Mesothelial cell of epicardium (in vitro differentiated cells): ENCODE measurements at places on chromosomes 6 and 20.

DNA sequence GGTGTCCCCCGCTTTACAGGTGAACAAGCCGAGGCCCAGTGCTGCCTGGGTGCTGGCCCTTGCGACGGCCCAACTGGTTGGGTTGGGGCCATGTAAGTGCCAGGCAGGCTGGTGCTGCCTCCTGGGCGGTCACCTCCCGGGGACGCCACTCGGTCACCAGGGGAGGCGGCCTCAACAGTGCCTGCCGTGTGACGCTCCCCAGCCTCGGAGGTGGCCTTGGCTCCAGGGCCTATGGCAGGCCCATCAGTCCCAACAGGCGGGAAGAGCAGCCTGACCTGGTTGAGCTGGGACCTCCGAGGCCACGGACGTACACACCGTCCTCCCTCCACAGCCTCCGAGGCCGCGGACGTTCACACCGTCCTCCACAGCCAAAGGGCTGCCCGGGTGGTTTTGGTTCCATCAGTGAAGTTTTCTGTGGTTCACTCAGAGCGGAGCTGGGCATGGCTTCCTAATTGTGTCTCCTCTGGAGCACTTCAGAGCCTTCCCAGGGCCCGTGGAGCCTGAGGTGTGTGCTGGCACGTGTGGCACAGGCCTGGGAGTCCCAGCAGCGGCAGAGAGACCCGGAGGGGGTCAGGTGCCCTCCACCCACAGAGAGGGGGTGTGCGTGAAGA lies 19.3 kb upstream of the SLCO4A1 start:
- DNase-seq: no peak

DNA sequence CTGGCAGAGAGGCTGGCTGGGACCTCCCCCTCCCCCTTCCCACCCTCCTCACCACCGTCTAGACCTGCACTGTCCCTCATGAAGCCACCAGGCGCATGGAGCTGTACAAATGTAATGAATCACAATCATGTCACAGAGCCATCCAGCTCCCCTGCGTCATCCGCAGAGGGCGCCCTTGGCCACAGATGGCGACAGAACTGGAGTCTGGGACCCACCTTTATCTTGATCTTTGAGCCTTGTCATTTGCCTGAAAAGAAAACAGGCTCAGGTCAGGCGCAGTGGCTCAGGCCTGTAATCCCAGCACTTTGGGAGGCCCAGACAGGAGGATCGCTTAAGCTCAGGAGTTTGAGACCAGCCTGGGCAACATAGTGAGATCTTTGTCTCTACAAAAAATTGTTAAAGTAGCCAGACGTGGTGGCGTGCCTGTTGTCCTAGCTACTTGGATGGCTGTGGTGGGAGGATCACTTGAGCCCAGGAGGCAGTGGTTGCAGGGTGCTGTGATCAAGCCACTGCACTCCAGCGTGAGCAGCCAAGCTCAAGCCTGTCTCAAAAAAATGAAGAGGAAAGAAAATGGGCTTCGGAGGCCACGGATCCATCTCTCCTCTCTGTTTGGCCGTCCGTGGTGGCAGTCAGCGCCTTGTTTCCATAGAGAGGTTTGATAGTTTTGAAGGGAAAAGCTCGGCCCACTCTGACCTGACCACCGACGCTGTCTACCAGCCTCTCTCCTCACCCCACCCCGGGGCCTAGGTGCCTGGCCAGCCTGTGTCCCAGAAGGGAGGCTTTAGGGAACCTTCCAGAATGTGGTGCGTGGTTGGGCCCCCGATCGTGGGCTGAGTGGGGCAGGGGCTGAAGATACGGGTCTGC lies 6.2 kb downstream of the COL9A3 start:
- no peak for DNase-seq

- DNase-seq: no peak
Observed at GRCh38 chr20:51422514-51423289, 119.8 kb downstream of the NFATC2 start.

DNA sequence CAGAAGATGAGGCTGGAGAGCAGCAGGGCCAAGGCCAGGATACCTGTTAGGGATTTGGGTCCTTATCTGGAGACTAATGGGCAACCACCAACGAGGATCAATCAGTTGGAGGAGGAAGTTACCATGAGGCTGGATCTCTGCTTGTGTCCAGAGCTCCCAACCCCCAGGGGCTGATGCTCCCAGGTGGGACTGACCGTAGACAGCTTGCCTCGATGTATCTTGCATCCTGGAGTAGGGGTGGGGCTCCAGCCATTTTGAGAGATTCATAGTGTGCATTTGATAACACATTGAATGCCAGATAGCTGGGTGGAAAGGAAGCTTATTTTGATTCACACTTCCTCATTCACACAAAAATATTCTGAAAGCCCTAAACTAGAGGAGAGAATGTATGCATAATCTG lies 4.6 kb upstream of the RFPL4B start:
- no peak for DNase-seq

DNA sequence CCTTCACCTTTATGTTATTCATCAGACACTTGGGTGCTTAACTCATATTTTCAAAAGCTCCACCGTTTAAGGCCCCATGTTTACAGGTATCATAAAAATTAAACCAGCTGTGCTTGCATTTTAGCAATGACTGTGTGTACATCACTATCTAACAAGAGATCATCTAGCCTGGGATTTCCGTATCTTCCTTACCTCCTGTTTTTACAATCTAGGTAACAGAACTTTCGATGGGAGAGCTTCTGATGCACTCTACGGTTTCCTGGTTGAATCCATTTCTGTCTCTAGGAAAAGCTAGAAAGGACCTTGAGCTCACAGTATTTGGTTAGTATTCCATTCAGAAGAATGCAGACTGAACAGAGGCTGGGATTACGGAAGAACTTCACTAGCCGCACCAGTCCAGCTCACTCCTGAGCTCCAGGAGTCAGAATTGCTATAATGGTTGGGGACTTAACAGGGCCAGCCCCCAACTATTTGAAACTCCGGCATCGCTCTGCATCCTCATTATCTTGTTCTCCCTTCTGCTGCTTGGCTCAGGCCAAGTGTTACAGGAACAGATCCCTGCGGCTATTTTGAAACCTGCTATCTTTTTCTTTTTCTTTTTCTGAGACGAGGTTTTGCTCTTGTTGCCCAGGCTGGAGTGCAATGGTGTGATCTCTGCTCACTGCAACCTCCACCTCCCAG lies 13.0 kb upstream of the CLDN20 start:
- DNase-seq: no peak

DNA sequence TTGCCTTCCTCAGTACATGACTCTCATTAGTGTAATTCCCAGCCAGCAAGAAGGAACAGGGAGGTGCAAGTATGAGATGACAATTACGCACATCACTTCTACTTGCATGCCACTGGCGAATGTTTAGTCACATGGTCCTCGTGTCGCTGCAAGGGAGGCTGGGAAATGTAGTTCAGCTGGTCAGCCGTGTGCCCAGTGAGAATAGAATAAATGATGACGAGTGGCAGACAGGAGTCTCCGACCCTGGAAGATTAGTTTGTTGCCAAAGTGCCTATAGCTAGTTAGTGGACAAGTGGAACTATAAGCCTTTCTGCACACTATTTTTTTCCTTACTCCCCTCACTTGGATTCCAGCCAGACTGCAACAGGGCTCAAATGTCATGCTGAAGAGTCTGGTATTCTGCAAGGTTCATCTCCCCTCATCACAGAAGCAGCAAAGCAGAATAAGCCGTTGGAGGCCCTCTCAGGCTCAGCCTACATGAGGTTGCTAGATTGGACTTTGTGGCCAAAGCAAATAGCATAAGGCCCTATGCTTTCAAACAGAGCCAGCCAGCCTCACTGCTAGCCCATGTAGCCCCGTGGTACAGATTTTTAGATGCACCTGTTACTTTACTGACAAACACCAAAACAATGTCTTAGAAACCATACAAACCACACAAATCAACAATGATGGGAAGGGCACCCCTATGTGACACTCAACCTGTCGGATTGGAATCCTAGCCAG lies 9.7 kb downstream of the LINC00237 start:
- DNase-seq: no peak

DNA sequence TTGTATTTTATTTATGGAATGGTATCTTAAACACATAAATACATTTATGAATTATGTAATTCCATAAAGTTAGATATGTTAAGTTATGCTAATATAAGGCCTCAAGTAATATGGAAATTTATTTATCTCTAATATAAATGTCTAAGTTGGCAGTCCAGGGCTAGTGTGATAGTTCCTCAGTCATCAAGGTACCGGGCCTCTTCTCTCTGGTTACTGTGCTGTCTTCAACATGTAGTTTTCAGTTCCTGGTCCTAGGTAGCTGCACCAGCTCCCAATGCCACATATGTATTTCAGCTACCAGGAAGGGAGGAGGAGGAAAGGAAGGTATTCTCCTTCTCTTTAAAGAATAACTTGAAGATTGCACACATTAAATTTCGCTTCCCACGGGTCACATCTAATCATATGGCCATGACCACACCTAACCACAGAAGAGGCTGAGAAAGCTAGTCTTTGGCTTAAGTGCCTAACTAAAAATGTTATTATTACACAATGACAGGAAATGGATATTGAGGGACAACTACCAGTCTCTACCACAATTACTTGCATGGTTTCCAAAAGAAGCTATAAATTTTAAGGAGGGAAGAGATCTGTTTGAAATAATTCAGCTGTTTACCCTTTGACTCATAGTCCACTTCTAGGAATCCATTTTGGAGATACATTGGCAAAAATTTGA lies 68.6 kb downstream of the BCKDHB start:
- no peak for DNase-seq

- no peak for DNase-seq
Observed at GRCh38 chr6:36464233-36464632, 21.4 kb downstream of the KCTD20 start.
